ENCODE measurements at places on chromosomes 3 and 15.

- DNase-seq, result no peak
Measured at GRCh38 chr3:47054412-47054811, 74.9 kb downstream of the NBEAL2 start.

DNA sequence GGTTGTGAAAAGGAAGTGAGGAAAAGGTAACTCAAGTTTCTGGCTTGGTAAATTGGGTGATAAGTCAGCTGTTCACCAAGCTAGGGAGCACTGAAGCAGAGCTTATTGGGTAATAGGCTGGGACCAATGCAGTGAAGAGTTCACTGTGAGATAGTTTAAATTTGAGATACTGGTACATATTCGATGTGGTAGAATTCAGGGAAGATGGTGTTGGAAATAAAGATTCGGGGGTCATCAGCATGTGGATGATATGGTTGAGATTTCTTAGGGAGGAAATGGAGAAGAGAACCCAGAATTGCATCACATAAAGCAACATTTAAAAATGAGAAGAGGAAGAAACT lies 16.9 kb downstream of the MME start:
- no peak for DNase-seq

- no peak for DNase-seq
Measured at GRCh38 chr3:139538733-139539132, 809 bp downstream of the RBP1 start.

- no peak for DNase-seq
Measured at GRCh38 chr3:48004694-48005093, 11.5 kb downstream of the MAP4 start.

DNA sequence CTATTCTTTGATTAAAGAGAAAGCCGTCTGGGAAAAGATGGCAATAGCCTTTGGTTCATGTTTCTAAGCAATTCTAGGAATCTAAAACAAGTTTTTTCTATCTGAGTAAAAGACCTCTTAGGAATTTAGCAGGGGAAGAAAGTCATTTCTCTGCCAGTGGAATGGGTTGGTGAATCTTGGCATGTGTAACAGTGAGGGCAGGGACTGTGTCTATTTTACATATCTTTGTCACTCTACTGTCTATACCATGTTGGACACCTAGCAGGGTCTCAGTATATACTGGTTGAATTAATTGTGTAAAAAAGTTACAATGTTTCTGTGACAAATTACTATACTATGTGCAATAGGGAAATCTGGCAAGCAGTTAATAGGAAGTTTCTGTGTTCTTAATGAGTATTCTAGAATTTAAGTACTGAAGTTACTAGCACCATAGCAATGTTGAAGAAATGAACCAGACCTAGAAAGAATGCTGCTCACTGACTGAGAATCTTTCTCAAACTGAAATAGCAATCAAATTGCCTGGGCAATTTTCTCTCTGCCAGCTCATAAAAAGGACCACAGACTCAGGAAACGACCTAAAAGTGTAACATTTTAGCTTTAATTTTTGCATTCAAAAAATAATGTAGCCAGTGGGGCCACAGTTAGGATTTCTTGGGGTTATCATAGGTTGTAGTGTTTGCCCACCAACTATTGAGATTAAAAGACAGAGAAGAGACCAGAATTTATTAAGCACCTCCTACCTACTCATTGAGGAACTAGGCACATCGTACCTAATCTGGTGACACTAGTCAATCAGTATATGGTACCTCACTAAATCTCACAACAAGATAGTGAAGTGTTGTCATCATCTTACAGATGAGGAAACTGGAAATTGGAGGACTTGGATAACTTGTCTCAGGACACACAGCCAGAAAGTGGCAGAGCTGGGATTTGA lies 56.2 kb upstream of the LEKR1 start:
- no peak for DNase-seq

- DNase-seq, result no peak
Measured at GRCh38 chr15:25182736-25183445, 228.1 kb downstream of the SNRPN start.

DNA sequence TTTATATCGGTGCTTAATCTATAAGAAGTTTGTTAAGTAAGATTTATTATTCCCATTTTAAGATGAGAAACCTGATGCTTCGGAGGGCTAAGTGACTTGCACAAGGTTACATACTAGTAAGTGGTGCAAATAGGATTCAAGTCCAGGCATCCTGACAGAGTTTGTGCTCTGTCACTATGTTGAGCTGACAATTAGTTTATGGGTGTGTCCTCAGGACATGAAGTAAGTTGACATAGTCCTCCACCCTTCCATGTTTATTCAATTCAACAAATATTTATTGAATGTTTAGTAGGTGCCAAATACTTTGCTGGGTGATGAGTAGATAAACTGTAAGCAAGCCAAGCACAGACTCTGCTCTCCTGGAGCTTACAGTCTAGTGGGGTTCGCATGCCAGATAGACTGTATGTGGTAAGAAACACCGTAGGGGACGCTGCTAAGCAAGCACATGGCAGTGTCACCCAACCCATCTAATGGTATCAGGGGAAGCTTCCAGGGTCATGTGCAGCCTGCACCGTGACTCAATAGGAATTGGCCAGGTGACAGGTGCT lies 342.7 kb upstream of the SATB1 start:
- no peak for DNase-seq

GRCh38 chr15:72220687-72221086 lies 10.3 kb downstream of the PKM start:
- no peak for DNase-seq

DNA sequence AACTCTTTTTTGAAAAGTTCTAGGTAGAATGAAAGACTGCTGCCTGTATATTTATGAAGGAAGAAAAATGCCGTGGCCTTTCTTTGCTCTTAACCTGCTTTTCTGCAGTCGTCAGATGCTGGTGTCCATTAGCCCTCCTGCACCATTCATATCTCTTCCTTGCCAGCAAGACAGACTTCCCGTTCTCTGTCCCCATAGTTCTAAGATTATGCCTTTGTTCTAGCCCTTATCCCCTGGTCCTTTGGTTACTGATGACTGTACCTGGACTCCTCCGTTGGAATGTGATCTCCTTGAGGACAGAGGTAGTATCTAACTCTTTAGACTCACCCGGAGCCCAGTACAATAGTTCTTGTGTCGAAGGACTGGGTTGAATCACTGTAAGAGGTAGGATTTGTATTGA lies 16.8 kb downstream of the ABHD17C start:
- no peak for DNase-seq

GRCh38 chr15:67444100-67444499 lies 76.8 kb upstream of the C15orf61 start:
- no peak for DNase-seq

DNA sequence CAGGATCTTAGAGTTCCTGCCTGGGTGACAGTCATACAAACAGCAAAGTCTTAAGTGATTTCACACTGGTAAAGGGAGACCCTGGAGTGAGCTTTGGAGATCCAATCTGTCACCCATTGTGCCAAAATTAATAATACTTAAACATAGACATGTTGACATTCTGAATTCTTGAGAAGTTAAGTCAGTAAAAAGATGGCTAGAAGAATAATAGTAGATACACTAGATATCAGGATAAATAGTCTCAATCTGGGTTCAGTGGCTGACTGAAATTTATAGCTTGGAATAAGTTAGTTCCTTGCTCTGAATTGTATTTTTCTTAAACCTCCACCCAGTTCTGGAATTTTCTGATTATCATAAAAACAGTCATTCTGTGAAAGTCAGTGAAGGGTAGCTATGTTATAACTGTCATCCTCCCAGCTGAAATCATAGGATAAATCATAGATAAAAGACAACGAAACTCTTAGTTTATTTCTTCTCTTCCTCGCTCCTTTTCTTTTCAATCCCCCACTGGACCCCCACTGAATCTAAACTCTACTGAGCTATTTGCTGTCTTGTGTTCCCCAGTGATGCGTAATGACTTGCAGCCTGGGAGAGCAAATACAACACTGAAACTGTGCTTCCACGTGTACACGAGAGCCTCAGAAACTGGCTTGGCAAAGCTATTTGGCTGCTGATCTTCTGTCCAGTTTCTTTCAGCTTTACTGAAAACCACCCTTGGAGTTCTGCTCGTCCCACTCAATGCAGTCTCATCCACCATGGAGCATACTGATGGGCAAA lies 175.4 kb upstream of the TP63 start:
- no peak for DNase-seq

- no peak for DNase-seq
Measured at GRCh38 chr15:62253294-62253693, 88.2 kb upstream of the C2CD4B start.

DNA sequence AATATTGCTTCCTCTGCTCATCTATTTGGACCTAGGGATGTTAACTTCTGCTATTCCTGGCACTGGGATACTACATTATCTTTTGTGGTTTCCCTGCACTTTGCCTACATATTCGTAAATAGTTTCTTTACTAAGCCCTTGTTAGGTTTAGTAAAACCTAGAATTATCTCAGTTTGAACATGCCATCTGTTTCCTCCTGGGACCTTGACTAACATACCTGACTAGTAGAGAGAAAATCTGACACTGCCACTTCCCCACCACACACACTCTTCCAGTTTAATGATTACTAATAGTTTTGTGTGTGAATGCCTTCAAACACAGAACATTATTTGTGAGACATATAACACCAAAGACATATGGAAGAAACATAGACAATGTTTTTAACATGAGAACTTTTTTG lies 28.2 kb upstream of the SOX2 start:
- no peak for DNase-seq

DNA sequence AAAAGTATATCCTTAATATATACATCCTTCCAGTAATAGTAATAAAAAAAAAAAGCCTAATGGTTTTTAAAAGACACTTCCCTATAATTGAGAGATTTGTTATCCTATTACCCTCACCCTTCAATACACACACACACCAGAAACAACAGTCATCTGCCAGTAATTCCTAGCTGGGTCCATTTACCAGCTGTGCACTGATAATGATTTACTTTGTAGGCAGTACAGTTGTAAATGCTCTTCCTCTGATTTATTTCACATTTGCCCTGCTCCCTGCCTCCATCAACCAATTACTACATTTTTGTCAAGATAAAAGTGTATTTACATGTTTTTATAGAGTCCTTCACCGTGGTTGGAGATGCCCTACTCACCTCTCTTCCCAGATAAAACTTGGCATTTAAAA lies 12.4 kb downstream of the TPM1 start:
- DNase-seq, result no peak

DNA sequence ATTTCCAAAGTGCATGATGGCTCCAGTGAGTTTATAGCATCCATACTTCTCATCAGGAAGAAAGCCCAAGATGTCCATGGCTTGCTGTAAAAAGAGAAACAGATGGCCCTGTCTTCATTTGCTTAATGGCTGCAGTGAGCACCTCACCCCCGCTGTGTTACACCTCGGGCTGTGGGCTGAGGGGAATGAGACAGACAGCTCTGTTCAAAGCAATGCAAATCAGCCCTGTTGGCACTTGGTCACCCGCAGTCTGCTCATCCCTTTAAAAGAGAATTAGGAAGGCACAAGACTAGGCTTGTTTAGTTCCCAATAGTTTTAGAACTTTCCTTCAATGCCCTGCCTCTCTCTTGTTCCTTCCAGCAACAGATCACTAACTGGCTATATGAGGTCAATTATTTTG lies 25.2 kb downstream of the MYH15 start:
- DNase-seq, result no peak

GRCh38 chr15:90161950-90162361 lies 39.2 kb upstream of the SEMA4B start:
- no peak for DNase-seq

- no peak for DNase-seq
Measured at GRCh38 chr3:108292905-108293328, 3.4 kb upstream of the HHLA2 start.

- DNase-seq, result no peak
Measured at GRCh38 chr15:83320404-83320803, 35.9 kb upstream of the BNC1 start.

DNA sequence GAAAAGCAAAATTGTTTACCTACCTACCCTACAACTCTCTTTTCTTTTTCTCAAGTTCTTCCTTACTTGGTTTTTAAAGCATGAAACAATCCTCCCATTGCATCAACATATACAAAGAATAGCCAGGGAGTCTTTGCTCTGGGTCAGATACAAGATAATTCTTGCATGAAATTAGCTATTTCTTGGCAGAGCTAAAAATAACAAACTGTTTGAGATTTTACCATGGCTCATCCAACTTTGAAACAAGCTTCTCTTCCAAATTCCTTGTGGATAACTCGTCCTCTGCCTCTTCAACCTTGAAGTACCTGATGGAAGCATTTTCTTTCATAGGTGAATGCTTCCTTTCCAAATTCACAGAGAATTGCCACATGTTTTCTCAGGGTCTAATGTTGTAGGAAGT lies 9.2 kb upstream of the CBLB start:
- no peak for DNase-seq

GRCh38 chr3:118734664-118735063 lies 300.0 kb downstream of the IGSF11 start:
- DNase-seq, result no peak

DNA sequence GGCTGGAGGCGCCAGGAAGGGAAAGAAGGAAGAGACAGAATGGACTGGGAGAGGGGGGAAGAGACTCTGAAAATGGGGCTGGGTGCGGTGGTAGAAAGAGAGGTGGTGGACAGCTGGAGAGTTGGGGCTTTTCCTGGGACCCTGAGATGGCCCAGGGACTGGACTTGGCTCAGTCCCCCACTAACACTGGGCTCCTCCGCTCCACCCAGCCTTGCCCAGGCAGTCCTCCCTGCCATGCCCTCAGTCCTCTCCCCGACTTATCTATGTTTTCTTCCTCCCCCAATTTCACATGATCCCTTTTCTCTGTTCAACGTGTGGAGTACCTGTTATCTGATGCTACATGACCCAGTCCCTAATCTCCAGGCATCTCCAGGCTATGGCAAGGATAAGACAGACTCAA lies 6.3 kb upstream of the HCN4 start:
- DNase-seq, result no peak

DNA sequence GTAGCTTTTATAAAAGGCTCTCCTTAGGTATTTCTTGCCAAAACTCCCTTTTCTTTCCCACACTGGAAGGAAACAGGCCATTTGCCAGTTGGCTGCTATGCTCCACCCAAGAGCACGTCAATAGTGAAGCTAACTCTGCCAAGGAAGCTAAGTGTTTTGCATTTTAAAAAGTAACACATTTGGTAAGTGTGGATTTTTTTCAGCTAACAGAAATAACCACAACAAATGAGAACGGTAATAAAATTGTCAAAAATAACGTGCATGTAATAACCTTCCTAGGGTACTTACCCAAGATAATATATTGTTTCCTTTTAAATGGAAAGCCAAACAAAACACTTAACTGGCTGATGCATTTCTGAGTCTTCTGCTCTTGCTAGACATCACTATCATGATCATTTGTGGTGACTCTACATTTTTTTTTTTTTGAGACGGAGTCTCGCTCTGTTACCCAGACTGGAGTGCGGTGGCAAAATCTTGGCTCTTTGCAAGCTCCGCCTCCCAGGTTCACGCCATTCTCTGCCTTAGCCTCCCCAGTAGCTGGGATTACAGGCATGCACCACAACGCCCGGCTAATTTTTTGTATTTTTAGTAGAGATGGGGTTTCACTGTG lies 4.6 kb downstream of the DPP8 start:
- DNase-seq, result no peak

GRCh38 chr3:46858456-46858855 lies 4.8 kb downstream of the MYL3 start:
- no peak for DNase-seq

GRCh38 chr15:100818927-100819326 lies 60.7 kb upstream of the ALDH1A3 start:
- no peak for DNase-seq

GRCh38 chr15:51401872-51402517 lies 60.5 kb downstream of the GLDN start:
- no peak for DNase-seq

All from stimulated activated CD8-positive, alpha-beta memory T cell treated with anti-CD3 and anti-CD28 coated beads, Interleukin-7, amount 100 ng/mL, for 1 hour (primary cell).